ENCODE measurements at places on chromosomes 2 and 18. TPM values are rescaled to one million over a fixed set of nuclear protein-coding genes. Genes with fewer than 3 reads are reported as not detected.

Gene ZDBF2
- total RNA-seq: 14.0 TPM

Gene OTX1
- total RNA-seq: not detected

DNA sequence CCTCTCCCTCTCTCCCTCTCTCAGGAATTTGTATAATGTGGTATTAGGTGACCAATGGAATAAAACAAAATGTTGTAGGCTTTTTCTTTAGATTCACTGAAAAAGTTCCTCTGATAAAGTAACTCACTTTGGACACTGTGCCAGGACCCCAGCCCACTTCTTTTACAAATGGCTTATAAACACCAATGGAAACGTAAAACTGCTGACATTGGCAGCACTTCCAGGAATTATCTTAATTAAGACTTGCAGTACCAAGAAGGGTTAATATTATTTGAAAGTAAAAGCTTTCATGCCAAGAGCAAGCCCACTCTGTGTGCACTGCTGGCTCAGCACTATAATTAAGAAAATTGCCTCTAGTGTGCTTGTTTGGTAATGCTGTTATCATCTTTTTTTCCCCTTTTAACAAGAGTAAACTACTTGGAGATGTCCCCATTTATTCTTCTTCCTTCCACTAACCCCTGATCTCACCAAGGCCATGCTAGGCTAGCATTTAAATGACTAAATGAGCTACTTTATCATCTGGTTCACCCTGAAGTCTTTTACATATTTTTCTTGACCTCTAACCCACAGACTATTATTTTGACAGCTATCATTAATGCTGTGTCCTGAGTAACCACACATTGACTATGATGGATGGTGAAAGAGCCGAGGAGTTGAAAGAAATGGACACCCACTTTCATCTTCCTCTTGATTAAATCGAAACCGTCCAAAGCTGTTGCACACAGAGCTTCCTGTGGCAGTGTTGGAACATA is 232.2 kb upstream of the ETAA1 start:
- H3K27me3 ChIP-seq: no peaks in the 10 kb centered on the region
- no peaks in the 10 kb centered on the region for H3K4me1 ChIP-seq
- no peak overlapping the region for H3K4me3 ChIP-seq
- DNase-seq: no peak

DNA sequence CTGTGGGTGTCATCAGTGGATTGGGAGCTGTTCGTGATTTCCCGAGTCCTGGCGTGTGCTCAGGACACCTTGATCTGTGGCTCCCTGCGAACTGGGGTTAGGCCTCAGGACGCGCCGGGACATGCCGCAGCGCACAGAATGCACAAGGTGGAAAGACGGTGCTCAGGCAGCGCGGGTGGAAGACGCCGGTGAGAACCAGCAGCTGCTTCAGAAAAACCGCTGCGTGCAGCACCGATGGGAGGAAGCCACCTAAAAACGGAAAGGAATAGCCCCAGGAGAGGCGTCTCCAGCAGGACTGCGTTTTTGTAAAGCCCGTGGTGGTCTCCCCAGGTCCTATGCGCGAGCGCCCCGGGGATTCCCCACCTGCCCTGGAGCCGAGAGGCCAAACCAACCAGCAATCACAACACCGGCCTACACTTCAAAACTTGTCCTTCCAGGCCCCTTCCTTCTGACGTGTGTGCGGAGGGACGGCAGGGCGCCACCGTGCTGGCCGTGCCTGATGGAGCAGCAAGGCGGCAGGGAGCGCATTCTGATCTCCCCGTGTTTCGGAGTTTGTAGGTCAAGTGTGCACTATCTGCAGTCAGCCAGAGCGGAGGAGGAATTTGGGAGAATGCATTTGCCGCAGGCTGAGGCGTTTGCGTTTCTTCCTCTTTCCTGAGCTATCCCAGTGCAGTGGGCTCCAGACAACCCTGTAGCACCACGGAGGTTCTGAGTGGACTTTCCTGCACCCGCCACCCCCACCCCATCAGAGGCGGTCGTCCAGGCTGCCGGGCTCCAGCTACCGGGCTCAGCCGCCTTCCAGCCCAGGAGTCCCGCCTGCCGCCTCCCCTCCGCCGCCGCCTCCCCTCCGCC is 32.2 kb downstream of the RTP5 start:
- peak overlapping the region; percentile 31 for H3K27ac ChIP-seq
- peaks cover 9% of the 10 kb centered on the region for H3K4me1 ChIP-seq
- H3K36me3 ChIP-seq: no peaks in the 10 kb centered on the region
- no peaks in the 10 kb centered on the region for H3K27me3 ChIP-seq

DNA sequence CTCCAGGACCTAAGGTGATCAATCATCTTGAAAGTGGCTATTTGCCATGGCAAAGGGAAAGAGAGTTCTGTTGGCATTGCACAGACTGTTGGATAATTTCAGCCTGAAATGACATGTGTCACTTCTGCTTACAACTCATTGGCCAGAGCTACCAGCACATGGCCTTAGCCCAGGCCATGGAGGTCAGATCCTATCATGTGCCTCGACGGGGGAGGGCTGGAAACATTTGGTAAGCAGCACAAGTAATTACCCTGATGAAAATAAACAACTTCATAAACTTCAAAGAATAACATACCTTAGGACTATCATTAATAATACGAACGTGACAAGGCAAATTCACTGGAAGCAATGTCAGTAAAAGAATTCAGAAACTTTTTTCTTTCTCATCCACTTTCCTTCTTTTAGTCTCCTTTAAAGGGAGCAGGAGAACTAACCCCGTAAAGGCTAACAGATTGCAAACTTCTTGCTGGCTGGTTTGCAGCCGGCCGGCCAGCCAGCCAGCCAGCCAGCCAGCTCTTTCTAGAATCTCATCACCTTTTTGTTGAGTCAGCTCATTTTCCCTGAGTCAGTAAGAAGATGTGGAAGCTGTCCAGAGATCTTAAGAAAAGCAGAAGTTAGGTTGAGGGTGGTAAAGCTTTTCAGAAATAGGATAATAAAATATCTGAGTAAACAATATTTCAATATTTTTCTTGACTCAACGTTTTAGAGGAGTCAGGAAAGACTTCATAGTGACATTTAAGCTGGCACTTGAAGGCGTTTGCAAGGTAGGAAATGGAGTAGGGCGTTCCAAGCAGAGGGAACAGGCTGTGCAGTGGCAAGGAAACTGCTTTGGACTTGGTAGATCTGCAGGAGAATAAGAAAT is 31.9 kb downstream of the CNRIP1 start:
- no peaks in the 10 kb centered on the region for H3K27me3 ChIP-seq
- peak; percentile 53 for DNase-seq
- H3K27ac ChIP-seq: no peak overlapping the region
- H3K36me3 ChIP-seq: no peaks in the 10 kb centered on the region
- H3K4me3 ChIP-seq: no peak overlapping the region
